Endothelial cell (in vitro differentiated cells): ENCODE measurements at places on chromosomes 16 and 17.

- peaks cover 5% of the 10 kb centered on the region for H3K27me3 ChIP-seq
- DNase-seq = no peak
- H3K27ac ChIP-seq = no peak overlapping the region
- peaks cover 15% of the 10 kb centered on the region for H3K36me3 ChIP-seq
Measured at GRCh38 chr17:19333132-19333440, 29.4 kb downstream of the B9D1 start.

- peaks cover 6% of the 10 kb centered on the region for H3K27me3 ChIP-seq
- H3K4me3 ChIP-seq = no peak overlapping the region
- peaks cover 6% of the 10 kb centered on the region for H3K4me1 ChIP-seq
- no peak for DNase-seq
Measured at GRCh38 chr17:968812-969730, 10.5 kb downstream of the NXN start.

DNA sequence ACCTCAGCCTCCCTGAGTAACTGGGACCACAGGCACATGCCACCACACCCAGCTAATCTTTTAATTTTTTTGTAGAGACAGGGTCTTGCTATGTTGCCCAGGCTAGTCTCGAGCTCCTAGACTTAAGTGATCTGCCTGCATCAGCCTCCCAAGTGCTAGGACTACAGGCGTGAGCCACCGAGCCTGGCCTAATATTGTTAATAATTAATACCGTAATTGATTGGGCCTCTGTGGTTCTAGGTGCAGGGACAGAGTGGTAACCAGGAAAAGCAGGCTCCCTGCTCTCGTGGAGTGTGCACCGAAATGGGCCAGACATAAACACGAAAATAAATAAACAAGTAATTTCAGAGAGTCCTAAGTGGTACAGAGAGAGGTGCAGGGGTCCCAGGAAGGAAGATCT is 241.0 kb downstream of the GSG1L start:
- H3K4me3 ChIP-seq = no peak overlapping the region
- H3K27me3 ChIP-seq = peaks cover 1% of the 10 kb centered on the region
- no peaks in the 10 kb centered on the region for H3K4me1 ChIP-seq

DNA sequence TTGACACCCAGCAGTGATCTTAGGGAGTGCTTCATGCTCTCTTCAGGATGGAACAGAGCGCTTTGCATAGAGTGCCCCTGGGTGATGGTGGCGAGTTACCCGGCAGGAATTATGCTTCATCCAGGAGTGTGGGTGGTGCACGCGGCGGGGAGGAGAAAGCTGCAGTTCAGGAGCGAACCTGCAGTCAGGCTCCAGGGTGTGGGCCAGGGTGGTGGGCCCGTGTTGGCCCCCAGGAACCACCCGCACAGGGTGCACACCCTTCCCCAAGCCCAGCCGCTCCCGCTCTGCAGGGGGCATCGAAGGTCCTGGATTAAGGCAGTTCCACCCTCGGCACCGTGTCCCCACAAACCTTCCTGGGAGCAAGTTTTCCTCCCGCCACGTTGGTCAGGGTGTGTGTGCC is 3.9 kb downstream of the RAB40C start:
- peaks cover 20% of the 10 kb centered on the region for H3K27me3 ChIP-seq
- peak overlapping the region; percentile 54 for H3K4me3 ChIP-seq
- DNase-seq = no peak
- H3K36me3 ChIP-seq = peaks cover 24% of the 10 kb centered on the region

GRCh38 chr17:41308251-41308917 is 725 bp downstream of the KRTAP16-1 start:
- no peak overlapping the region for H3K4me3 ChIP-seq
- no peak overlapping the region for H3K27ac ChIP-seq
- H3K36me3 ChIP-seq = peaks cover 6% of the 10 kb centered on the region
- DNase-seq = no peak

DNA sequence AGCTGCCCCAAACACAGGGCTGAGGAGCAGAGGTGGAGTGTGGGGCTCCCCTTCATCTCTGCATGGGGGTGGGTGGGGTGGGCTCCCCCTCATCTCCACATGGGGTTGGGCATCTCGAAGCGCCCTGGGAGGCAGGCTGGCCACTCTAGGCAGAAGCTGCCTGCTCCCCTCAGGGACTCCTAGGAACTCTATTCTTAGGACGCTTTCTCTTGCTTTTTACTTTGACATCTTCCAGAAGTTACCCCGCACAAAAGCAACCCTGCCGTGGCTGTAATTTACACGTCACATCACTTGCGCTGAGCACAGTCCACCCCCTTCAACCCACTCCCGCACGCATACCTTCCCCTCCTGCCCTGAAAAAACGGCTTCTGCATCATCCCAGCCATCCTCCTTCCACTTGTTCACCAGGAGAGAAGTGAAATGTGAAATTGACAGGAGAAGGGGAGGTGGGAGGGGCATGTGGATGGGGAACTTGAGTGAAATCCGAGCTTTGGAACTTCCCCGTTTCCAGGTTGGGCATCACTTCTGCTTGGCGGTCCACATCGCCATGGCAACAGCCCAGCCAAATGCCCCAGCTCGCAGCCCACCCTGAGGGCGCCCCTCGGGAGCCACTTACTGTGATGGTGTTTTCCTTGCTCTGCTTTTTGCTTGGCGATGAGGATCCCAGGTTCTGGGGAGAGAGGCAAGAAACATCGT is 53.7 kb upstream of the RCVRN start:
- H3K36me3 ChIP-seq = peaks cover 4% of the 10 kb centered on the region
- H3K4me3 ChIP-seq = no peak overlapping the region
- DNase-seq = no peak
- peaks cover 7% of the 10 kb centered on the region for H3K4me1 ChIP-seq

GRCh38 chr16:73251608-73252007 is 203.7 kb upstream of the ZFHX3 start:
- H3K27ac ChIP-seq = no peak overlapping the region
- peaks cover 4% of the 10 kb centered on the region for H3K27me3 ChIP-seq
- DNase-seq = no peak
- H3K4me3 ChIP-seq = no peak overlapping the region
- no peaks in the 10 kb centered on the region for H3K36me3 ChIP-seq

DNA sequence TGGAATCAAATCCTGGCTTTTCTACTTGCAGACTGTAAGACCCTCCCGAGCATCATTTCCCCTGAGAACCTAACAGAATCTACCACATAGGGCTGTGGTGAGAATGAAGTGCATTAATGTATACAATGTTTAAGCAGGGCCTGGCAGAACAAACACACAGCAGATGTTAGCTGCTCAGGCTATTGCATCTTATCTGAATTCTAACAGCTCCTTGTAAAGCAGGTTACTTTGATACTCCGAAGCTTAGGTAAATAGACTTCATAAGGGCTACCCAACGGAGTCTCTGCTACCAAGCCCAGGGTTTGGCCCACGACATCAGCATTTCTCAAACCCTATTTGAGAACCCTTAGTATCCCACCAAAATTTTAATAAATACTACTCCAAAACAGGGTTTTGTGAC is 24.4 kb upstream of the NOS2 start:
- DNase-seq = no peak
- H3K27ac ChIP-seq = no peak overlapping the region
- H3K36me3 ChIP-seq = no peaks in the 10 kb centered on the region
- H3K4me1 ChIP-seq = no peaks in the 10 kb centered on the region

DNA sequence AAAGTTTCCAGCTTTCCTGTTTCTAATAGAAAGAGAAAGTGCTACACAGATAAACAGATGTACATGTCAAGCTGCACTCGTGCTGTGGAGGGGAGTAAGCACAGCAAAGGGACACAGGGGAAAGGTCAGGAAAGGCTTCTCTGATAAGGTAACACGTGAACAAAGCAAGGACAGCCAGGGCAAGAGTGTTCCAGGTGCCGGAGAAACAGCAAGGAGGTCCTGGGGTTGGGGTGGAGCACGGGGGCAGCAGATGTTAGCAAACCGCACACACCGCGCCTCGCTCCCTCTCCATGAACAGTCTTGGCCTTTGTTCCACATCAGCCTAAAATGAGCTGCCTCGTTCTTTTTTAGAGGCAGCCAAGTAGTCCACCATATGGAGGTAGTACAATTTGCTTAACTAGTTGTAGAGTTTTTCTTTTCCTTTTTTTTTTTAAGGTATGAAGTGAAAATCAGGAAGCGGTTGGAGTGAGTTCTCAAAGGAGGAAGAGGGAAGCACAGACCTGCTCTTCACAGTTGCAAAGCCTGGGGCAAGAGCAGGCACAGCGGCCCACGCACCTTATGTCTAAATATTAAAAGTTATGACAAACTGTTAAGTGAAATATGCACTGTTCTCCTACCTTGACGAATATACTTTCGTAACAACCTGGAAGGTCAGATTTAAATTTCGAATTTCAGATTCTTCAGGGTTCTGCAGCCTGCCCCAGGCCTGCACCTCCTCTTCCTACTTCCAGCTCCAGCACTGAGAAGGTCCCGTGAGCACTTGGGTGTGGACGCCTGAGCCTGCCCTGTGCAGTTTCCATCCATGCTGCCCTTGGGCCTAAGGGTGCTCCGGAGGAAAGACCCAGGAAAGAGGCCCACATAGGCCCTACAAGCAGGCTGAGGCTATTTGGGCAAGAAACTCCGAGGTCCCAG is 41.5 kb upstream of the RPH3AL start:
- no peak overlapping the region for H3K27ac ChIP-seq
- no peak for DNase-seq
- no peaks in the 10 kb centered on the region for H3K4me1 ChIP-seq
- H3K4me3 ChIP-seq = no peak overlapping the region
- H3K36me3 ChIP-seq = no peaks in the 10 kb centered on the region

GRCh38 chr17:48814504-48814903 is 2.5 kb downstream of the TTLL6 start:
- peak; percentile 74 for DNase-seq
- H3K4me1 ChIP-seq = peaks cover 4% of the 10 kb centered on the region

GRCh38 chr16:74766729-74767128 is 7.9 kb downstream of the FA2H start:
- H3K27me3 ChIP-seq = peaks cover 3% of the 10 kb centered on the region
- no peaks in the 10 kb centered on the region for H3K36me3 ChIP-seq
- no peak overlapping the region for H3K27ac ChIP-seq
- no peak overlapping the region for H3K4me3 ChIP-seq
- DNase-seq = no peak
- no peaks in the 10 kb centered on the region for H3K4me1 ChIP-seq

DNA sequence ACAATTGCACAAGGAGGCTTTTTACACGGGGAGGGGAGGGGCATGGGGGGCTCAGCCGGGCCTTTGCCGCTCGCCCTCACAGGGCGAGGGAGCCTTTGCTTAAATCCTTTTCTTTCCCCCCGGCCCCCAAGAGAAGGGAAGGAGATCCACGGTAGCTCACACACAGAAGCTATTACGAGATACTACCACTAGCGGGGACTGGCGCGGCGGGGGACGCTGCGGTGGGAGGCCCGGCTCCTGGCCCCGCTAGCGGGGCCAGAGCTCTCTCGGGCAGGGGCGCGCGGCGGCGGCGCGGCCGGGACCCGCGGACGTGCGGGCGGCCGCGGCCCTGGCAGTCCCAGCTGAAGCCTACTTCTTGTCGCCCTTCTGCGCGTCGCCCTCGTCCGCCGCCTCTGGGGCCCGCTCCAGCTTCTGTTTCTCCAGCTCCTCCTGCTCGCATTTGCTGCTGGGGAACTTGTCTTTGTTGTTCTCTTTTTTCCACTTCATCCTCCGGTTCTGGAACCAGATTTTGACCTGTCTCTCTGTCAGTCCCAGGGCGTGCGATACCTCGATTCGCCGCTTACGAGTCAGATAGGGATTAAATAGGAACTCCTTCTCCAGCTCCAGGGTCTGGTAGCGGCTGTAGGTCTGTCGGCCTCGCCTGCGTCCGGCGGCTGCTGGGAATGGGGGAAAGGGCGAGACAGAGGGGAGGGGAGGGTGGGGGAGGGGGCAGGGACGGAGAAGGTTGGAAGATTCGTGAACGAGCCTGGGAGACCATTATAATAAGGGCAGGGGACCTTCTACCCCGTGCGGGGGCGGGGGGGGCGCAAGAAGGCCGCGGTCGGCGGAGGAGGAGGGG is 2.0 kb downstream of the HOXB8 start:
- peak overlapping the region; percentile 89 for H3K4me3 ChIP-seq
- peaks cover 32% of the 10 kb centered on the region for H3K4me1 ChIP-seq
- DNase-seq = no peak
- H3K27ac ChIP-seq = peak overlapping the region; percentile 16
- H3K36me3 ChIP-seq = no peaks in the 10 kb centered on the region

GRCh38 chr16:1861730-1862129 is 10.2 kb downstream of the MEIOB start:
- no peak overlapping the region for H3K4me3 ChIP-seq
- H3K27me3 ChIP-seq = peaks cover 2% of the 10 kb centered on the region
- no peak overlapping the region for H3K27ac ChIP-seq

- no peaks in the 10 kb centered on the region for H3K4me1 ChIP-seq
- peaks cover 16% of the 10 kb centered on the region for H3K36me3 ChIP-seq
- peak; percentile 75 for DNase-seq
- no peak overlapping the region for H3K27ac ChIP-seq
- no peak overlapping the region for H3K4me3 ChIP-seq
- no peaks in the 10 kb centered on the region for H3K27me3 ChIP-seq
Measured at GRCh38 chr16:117379-118365, 20.8 kb downstream of the NPRL3 start.

GRCh38 chr17:56114469-56114868 is 38.8 kb upstream of the ANKFN1 start:
- no peak overlapping the region for H3K27ac ChIP-seq
- H3K4me3 ChIP-seq = no peak overlapping the region
- no peaks in the 10 kb centered on the region for H3K36me3 ChIP-seq
- no peak for DNase-seq

DNA sequence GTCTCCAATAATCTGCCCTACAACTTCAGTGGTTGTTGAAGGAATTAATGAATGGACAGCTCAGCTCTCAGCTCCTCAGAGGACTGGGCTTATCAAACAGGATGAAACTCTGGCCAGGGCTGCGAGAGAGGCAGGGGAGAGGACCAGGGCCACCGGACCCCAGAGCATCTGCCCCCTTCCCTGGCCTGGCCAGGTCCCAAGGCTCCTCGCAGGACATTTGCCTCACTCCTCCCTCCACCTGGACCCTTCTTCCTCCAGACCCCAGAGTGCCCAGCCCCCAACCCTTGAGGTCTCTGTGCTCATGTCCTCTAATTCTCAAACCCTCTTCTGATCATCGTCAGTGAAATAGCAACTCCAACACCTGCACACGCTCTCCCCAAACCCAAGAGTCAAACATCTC is 3.7 kb downstream of the CD300C start:
- no peaks in the 10 kb centered on the region for H3K4me1 ChIP-seq
- H3K36me3 ChIP-seq = no peaks in the 10 kb centered on the region
- no peak for DNase-seq
- no peak overlapping the region for H3K27ac ChIP-seq
- H3K27me3 ChIP-seq = peaks cover 15% of the 10 kb centered on the region
- no peak overlapping the region for H3K4me3 ChIP-seq

GRCh38 chr16:53433509-53433908 is 762 bp upstream of the RBL2 start:
- peak overlapping the region; percentile 58 for H3K27ac ChIP-seq
- H3K27me3 ChIP-seq = peaks cover 8% of the 10 kb centered on the region
- DNase-seq = no peak
- H3K4me1 ChIP-seq = peaks cover 15% of the 10 kb centered on the region

GRCh38 chr16:86158688-86159360 is 259.9 kb downstream of the IRF8 start:
- H3K27ac ChIP-seq = peak overlapping the region; percentile 85
- peaks cover 5% of the 10 kb centered on the region for H3K4me1 ChIP-seq
- peaks cover 2% of the 10 kb centered on the region for H3K27me3 ChIP-seq
- DNase-seq = no peak
- no peak overlapping the region for H3K4me3 ChIP-seq
- H3K36me3 ChIP-seq = peaks cover 3% of the 10 kb centered on the region
